ENCODE measurements at places on chromosomes 11 and 22. TPM values are rescaled to one million over a fixed set of nuclear protein-coding genes. Genes with fewer than 3 reads are reported as not detected.

The C11orf91 gene
- total RNA-seq: not detected

The MMP8 gene
- 0.24 TPM for total RNA-seq

The KCNJ5 gene
- total RNA-seq: 7.5 TPM

The ACRV1 gene
- under 0.01 TPM for total RNA-seq

The DDIAS gene
- total RNA-seq: 1.4 TPM

The KLHDC7B gene
- 0.24 TPM for total RNA-seq

Measured in tracheal epithelial cell (primary cell).